ENCODE measurements at places on chromosomes 6 and 20.

- no peak for DNase-seq
These were observed 1.5 kb downstream of the LIN28B start for GRCh38 chr6:104958178-104959025.

- DNase-seq: no peak
These were observed 12.4 kb upstream of the GHRH start for GRCh38 chr20:37273988-37274387.

- peak; percentile 55 for DNase-seq
These were observed 175.5 kb downstream of the ATXN1 start for GRCh38 chr6:16585805-16586204.

DNA sequence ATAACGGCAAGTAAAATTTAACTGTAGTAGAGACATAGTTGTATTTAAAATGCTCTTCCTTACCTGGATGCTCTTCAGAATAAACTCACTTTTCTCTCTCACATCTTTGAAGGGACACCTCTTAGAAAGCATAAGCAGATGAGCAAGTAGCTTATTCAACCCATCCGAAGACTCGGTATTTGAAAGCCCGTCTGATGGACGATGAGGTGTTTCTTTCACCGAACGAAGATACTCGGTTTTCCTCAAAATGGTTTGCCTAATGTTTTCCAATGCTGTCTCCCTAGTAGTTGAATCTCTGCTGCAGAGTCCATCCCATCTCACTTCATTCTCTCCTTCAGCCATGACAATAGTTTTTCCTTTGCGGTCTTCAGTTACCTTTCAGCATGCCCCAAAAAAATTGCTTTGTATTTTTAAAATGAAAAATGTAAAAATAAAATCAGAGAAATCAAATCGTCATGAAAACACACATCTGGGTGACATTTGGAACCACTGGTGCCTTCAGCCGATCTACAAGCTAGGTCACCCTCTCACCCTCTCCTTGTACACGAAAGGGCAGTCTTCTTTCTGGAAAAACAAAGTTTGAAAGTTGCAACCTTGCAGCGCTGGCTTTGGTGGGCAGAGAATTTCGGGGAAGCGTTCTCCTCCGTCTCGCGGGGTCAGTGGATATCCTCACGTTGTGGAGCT lies 772 bp downstream of the SESN1 start:
- peak; percentile 12 for DNase-seq

GRCh38 chr6:38549180-38549579 lies 90.5 kb downstream of the BTBD9 start:
- no peak for DNase-seq

DNA sequence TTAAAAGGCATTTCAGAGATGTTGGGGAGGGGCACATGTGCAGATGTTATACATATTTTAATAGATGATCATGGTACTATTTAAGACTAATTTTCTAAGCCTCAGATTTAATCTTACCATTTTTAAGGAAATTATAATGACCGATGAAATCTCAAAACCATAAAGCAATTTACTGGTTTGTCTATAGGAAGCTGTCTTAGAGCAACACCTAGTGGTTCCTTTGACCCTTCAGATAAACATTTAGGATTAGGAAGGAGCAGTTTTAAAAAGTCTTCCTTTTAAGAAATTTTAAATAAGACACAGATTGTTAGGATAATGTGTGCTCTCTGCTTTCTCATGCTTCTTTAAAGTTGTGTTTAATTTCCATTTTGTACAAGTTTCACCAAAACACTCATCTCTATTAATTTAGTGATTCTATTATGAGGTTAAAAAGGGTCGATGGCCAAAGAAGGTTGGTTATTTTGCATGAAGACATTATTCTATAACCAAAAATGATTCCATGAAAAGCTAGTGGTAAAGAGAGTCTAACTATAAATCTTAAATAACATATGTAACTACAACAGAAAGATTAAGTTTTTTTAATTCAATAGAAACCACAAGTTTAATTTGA lies 376.4 kb downstream of the HACE1 start:
- no peak for DNase-seq

DNA sequence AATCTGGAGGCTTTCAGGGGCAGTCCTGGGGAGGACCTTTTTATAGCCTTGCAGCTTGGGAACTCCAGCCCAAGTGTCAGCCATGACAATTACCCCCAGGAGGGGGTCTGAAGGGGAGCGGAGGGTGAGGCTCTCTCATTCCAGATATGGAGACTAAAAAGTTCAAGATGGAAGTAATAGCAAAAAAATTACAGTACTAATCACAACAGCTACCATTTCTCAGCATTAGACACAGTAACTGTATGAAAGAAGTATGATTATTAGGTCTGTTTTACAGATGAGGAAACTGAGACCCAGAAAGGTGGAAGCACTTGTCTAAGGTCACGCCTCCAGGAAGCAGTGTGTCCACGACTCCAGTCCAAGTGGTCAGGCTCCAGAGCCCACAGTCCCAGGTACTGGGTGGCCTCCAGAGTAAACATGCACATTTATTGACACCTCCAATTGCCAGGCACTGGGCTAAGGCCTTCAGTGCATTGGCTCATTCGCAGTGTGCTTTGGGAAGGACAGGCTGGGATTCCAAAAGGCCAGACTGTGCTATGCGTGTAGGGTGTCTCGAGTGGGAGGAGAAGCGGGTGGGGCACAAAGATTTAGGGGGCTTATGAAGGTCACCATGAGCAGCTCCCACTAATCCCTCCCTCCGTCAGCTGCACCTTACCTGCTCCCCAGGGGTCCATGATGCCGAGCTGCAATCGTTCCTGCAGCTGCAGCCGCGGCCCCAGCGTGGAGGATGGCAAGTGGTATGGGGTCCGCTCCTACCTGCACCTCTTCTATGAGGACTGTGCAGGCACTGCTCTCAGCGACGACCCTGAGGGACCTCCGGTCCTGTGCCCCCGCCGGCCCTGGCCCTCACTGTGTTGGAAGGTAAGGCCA lies 2.3 kb downstream of the NRSN2 start:
- no peak for DNase-seq

DNA sequence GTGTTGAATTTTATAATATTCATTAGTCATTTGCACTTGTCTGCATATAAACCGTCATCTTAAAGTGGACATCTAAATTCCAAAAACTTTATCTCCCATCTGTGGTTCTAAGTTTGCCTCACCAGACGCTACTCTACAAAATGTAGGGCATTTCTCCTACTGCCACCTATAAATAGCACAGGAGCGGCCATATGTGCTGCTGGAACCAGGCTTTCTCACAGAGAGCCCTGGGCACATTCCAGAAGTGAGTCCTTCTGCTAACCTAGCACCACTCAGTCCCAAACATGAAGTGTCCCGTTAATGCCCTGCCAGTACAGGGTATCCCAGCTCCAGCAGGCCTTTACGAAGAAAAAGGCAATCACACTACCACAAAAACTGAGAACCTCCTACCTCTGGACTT lies 153.7 kb downstream of the TMEM242 start:
- DNase-seq: no peak

DNA sequence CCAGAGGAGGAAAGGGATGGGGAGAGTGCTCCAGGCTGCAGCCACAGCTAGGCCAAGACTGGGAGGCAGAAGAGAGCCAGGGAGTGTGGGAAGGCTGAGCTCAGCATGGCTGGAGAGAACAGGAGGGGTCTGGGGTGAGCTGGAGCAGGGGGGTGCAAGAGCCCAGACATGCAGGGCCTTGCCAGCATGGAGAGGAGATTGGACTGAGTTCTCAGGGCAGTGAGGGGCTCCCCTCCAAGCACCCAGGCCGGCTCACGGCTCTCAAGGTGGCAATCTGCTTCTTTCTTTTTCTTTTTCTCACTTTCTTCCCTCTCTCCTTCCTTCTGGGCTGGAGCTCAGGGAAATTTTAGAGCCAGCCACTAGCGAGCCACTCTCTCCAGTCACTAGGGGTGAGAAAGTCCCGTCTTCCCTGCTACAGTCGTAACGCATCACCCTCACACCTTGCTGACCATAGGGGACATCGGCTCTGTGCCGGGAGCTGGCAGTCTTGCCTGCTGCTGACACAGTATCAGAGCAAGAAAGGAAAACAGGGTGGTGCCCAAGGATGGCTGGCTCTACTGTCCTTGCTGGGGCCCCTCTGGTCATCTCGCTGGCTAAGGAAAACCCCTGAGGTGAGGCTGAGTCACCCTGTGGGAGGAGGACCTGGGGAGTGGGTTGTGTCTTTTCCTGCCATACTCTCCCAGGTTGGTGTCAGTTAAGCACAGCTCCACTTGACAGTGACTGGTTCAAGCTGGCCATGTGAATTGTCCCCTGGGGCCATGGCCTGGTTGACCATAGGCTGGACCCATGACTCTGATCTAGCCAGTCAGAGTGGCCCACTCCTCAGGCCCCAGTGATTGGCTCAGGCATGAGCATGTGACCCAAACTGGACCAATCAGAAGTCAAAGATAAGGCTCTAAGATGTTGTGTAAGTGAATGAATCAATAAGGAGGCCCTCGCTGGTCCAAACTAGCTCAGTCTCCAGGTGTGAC lies 135.1 kb upstream of the PMEPA1 start:
- no peak for DNase-seq

DNA sequence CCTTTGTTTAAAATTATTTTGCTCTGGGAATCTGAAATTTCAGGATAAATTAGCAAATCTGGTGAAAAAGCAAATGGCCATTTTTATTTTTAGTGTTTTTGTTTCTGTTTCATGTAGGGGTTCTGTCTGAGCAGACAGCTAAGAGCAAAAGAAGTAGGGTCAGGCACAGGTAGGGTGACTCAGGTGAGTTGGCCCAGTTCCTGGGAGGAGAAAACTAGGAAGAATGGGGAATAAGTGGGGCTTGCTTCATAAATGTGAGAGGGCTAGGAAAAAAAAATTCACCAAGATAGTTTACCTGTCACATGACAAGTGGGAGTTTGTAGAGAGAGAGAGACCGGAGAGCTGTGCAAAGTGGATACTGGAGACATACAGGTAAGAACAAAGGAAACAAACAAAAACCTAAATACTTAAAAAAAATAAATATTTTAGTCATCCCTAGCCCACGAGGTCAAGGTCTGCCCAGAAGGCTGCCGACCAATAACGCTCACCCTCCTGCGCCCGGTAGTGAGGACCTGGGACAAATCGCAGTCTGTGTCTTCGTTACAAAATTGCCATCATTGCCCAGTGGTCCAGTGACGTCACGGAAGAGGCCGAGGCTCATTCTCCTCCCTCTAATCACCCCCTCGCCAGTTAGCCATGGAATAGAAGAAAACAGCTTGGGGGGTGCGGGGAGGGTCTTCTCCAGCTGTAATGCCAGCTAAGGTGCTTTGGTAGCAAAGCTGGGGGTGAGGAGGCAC lies 2.3 kb downstream of the THBD start:
- no peak for DNase-seq

GRCh38 chr20:20130399-20130798 lies 78.1 kb downstream of the CFAP61 start:
- DNase-seq: no peak

DNA sequence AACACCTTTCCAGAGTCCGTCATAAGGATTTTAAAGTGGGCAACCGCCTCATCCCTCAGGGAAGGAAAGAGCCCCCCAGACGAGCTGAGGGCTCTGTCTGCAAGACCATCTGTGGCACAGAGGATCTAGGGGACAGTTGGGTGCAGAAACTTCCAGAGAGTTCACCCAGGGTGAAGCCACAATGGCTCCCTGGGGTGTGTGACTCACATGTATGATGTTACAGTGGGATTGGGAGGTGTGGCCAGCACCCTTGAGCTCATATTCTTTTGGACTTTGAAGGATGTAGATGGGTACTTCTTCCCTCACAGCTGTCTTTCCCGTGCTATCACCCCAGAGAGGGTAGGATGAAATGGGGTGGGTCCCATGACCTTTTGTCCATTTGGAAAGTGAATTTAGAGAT lies 95.5 kb downstream of the NCR2 start:
- DNase-seq: peak; percentile 48

- DNase-seq: no peak
These were observed 160.6 kb downstream of the IBTK start for GRCh38 chr6:82086944-82087343.

DNA sequence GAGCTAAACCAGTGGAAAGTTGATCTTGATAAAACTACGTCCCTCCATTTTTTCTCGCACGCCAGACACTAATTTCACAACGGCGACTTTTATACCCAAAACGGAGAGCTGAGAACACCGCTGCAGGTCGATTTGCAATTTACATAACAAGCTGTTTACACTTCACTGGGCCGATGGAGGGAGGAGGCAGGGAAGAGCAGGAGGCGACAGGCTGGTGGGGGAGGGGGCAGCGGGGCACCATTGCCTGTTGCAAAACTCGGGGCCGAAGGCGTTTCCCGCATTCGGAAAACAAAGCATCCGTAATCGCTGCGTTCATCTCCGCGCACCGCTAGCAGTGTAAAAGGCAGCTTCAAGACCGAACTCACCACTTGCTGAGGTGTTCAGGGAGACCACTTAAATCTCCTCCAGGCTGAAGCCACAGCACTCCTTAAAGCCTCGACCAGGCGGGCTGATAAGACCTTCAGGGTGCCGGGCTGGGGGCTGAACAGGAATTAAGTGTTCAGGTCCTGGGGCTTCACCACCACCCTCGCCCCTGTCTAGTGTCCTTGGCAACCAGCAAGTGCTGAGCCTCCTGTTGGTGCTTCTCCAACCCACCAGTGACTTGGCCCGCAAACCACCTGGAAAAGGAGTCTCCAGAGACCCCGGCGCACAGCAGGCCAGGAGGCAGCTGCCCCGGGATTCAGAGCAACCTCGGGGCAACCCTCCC lies 2.0 kb upstream of the FOXC1 start:
- DNase-seq: no peak

DNA sequence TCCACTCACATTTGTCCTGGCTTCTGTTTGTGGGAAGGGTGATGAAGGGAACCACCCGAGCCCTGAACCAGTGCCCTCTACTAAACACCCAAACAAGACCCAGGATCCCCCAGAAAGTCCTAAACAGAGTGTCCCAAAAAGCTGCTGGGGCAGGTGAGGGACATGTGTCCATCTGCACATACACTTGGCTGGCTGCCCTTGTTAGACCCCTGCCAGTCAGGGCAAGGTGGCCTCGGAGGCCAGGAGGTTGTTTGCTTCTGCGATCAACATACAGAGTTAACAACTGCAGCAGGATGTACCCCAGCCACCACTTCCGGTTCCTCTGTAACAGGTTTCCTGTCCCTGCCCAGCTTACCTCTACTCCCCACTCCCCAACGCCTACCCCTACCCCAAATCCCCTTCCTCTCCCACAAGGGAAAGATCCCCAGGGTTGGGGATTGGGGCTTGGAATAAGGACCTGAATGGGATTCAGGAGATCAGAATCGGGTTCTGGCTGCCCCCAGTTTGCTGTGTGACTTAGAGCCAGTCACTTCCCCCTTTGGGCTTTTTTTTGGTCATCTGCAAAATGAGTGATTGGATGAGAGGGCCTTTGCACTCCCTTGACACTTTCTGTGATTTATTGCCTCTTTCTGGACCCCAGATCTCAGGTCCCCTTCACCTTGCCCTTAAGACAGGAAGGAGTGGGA lies 13.9 kb downstream of the DEF6 start:
- no peak for DNase-seq

GRCh38 chr20:14550655-14551054 lies 213.2 kb upstream of the FLRT3 start:
- DNase-seq: no peak

- DNase-seq: no peak
These were observed 43.2 kb upstream of the BCAS1 start for GRCh38 chr20:54113566-54113965.

GRCh38 chr20:23133560-23133998 lies 47.5 kb upstream of the CD93 start:
- DNase-seq: no peak
